ENCODE measurements at places on chromosomes 3 and 15. TPM values are rescaled to one million over a fixed set of nuclear protein-coding genes. Genes with fewer than 3 reads are reported as not detected.
A peak's percentile ranks its signal among the peaks of the same experiment; 100 is the strongest.

The BBX gene
- total RNA-seq: 71.2 TPM

The AMT gene
- total RNA-seq: 2.6 TPM

The CIB2 gene
- 3.1 TPM for total RNA-seq

The SERPINI1 gene
- total RNA-seq: 1.3 TPM

The VIPR1 gene
- not detected for total RNA-seq

- DNase-seq: peak; percentile 99
These were observed 70.3 kb downstream of the SENP2 start for GRCh38 chr3:185656321-185656840.

GRCh38 chr3:168823466-168823865 is 727.7 kb upstream of the GOLIM4 start:
- no peak for DNase-seq

- DNase-seq: no peak
These were observed 62.3 kb downstream of the ADAMTS17 start for GRCh38 chr15:100279446-100279845.

- DNase-seq: peak; percentile 55
These were observed 165.6 kb downstream of the LPP start for GRCh38 chr3:188319569-188319968.

- DNase-seq: peak; percentile 99
These were observed 144.6 kb downstream of the VGLL4 start for GRCh38 chr3:11499144-11499543.

GRCh38 chr15:49720261-49720660 is 99.4 kb downstream of the DTWD1 start:
- DNase-seq: no peak

DNA sequence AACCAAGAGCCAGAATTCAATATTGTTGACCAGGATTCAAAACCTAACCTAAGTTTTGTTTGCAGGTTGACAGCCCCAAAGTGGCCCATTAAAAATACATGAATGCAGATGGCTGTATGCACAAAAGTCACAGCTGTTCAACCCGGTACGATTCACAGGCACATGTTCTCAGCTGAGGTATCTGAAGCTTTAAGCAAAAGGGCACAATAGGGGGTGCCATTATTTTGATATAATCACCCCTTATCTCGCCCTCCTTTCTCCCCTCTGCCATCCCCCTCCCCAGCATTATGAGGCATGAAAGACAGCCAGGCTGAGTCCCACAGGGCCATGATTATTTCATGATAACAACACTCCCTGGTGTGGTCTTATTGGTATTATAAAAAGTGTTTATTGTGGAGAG is 264.9 kb downstream of the EBLN2 start:
- DNase-seq: no peak

- no peak for DNase-seq
These were observed 13.3 kb upstream of the LRRK1 start for GRCh38 chr15:100905850-100906249.

GRCh38 chr3:187361835-187362234 is 6.3 kb upstream of the RTP4 start:
- no peak for DNase-seq

DNA sequence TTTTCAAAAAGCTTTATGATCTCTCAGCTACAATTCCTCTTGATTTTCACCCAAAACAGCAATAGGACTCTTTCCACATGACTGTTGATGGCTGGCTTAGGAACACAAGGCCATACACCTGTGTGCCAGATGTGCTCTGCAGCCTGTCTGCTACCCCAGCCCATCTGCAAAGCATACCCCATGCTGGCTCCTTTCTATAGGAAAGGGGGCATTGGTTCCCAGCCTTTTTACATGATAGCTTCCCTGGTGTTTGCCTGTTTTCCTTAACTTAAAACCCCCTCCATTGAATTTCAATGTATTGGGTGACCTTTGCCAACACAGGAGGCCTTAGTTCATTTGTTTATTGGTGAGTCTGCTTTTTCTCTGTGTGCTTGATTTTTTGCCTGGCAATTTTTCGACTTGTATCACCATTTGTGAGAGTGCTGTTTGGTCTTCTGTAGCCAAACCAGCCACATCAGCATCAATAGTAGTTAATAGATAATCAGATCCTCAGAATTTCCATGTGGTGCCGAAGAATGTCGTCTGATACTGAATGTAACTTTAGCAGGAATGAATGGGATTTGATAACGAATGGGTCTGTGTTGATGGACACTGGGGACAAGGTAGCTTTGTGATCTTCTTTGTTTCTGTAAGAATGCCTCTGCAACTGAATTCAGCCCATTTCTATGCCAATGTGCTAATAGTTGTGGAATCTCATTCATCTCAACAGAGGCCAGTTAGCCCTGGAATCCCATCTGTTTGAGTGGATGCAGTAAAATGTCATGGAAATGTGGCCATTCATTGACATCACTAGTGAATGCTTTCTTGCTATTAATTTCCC is 272.2 kb upstream of the RARB start:
- DNase-seq: no peak

GRCh38 chr15:73028031-73028430 is 24.2 kb upstream of the NEO1 start:
- DNase-seq: no peak

GRCh38 chr3:32872487-32873382 is 54.9 kb downstream of the TRIM71 start:
- DNase-seq: peak; percentile 20
